ENCODE measurements at places on chromosomes 1 and 21.

GRCh38 chr1:72283307-72284083 lies 1.2 kb upstream of the NEGR1 start:
- peak; percentile 78 for DNase-seq

DNA sequence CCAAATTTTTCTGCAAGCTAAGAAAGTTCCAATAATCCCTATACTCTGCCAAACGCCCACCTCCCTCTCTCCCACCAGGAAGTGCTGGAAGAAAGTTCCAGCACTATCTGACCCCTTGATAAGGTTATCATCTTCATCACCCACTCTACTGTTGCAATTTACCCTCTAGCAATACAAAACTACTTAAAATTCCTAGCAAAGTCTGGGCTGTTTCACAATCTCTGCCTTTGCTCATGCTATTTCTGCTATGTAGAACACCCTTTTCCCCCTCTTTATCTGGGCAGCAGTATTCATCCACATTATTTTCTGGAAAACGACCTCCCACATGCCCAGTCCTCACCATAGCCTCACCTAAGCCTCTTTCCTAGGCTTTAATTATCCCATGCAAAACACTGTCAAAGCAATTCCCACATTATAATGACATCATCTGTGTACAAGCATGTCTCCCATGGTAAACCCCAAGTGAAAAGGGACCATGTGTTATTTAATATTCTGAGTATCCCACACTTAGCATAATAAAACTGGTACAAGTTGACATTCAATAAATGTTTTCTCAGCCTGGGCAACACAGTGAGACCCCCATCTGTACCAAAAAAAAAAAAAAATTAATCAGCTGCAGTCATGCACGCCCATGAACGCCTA lies 12.0 kb downstream of the F11R start:
- peak; percentile 39 for DNase-seq

DNA sequence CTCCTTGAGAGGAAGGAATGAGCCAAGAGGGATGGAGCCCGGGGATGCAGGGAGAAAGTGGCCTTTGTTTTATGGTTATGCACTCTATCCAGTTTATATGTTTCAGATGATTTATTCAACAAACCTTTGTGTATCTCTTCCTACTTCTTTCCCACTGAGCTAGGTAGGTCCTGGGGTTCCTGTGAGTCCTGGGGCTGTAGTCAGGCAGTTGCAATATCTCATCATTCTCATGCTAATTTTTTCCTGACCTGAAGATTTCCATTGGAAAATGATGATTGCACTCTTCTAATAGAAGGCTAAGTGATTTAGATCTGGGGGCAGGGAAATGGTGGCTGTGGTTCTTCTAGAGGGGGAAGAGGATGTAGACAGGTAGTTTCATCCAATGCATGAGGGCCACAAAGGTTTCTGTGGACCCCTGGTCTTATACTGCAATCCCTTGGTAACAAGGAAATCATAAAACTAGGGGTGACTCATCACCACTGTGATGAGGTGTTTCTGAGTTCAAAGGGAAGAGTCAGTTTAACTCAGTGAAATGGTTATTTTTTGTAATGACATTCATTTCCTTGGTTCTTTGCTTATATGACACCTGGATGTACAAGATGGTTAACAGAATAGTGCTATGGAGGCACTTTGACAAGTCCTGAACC lies 20.2 kb downstream of the B3GALT5 start:
- peak; percentile 64 for DNase-seq

GRCh38 chr1:195105773-195106172 lies 1502.5 kb downstream of the KCNT2 start:
- no peak for DNase-seq

DNA sequence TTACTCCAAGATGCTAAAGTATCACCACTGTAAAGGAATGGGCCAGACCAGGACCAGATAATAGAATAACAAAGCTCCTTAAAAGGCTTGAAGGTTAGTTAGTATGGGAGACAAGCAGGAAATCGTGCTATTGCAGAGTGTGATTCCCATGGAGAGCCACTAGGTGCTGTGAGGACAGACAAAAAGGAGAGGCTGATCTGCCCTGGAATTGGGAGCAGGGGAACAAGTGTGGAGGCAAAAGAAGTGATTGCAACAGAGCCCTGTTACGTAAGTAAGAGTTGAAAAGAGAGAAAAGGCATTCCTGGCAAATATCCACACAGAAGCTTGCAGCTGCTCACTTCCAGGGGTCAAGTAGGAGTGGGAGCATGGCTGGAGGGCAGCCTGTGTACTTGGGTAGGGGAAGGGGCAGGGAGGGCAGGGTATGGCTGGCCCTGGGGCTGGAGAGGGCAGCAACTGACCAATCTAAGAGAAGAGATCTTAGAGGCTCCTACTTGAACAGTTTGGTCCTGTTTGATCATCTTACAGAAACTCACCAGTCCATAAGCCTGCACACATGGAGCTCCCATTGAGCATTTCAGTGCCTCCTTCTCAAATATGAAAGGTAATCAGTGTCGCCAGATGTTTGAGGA lies 207.7 kb upstream of the GJB5 start:
- DNase-seq: no peak

DNA sequence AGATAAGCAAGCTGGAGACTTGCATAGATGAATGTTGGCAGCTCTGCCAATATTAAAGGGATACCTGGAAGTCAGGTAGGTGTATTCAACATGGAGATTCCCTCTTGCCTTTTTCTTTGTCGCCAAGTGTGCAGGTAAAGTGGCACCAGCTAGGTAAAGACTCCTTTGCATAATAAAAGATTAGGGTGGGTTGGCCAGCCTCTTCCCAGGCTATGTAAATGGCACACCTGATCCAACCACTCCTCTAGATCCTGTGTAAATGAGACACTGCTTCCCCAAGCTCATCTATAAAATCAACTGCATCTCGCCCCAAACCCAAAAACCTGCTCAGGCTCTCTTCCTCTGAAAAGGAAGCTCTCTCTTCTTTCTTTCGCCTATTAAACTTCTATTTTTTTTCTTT lies 100.8 kb upstream of the DSCAM start:
- no peak for DNase-seq

GRCh38 chr1:176701151-176701866 lies 238.3 kb downstream of the PAPPA2 start:
- DNase-seq: no peak

GRCh38 chr1:199357599-199357998 lies 669.9 kb upstream of the NR5A2 start:
- no peak for DNase-seq

DNA sequence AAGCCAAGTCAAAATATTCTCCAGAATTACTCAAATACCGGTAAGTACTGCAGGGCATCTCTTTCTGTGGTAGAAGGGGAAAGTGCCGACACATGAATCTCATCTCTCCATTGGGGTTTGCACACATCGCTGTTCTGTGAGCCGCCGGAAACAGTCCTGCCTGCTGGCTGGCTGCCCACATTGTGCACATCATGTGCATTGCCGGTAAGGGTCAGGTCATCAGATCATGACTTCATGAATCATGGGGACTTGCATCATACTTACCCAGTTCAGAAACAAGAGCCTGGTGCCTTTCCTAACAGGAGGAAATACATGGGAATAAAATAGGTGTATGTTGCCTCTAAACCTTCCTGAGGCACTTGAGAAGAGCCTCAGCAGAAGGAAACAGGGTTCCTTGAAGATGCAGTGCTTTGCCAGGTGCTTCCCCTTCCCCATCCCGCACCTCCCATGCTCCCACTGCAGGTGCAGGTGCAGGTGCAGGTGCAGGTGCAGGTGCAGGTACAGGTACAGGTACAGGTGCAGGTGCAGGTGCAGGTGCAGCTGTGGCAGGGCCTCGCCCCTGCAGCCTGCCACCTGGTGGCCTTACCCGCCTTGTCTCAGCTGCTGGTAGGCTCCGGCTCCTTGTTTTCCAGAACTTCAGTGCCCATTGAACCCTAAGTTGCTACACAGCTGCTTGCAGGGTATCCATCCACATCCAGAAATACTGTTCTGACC lies 26.5 kb downstream of the GPR137B start:
- DNase-seq: peak; percentile 32

DNA sequence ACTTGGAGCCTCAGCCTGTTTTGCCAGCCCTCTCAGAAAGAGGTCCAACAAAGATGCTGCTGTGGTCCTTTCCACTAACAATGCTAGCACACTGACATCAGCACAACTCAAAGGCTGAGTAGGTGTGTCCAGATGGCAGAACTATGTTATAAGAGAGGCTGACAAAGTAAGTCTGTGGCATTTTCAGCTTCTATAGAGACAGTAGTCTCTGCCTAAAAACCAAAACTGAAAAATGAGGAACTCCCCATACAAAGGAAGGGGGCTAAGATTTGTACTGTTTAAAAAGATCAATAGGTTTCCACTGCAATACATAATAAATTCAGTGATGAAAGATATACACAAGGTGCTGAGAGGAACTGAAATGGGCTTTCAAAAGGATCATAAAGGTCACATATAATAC lies 12.3 kb downstream of the ERO1B start:
- DNase-seq: no peak

GRCh38 chr1:19505693-19506457 lies 20.5 kb upstream of the CAPZB start:
- no peak for DNase-seq

- DNase-seq: no peak
Measured at GRCh38 chr1:229844675-229845074, 218.6 kb downstream of the URB2 start.

DNA sequence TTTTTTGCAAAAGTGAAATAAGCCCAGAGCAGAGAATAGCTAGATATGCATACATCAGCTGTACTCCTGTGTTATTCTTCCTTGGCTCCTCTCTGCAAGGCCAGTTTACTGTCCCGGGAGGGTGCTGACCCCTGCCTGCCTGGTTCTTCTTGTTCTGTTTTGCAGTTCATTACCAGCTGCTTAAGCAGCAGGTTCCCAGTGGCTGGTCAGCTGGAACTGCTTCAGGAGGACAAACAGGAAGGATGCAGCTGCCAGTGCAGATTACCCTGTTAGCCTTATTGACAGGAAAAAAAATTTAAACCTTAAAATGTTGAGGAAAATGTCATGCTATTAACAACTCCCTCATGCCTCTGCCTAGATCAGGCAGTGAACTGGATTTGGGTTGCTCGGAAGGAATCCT lies 16.0 kb upstream of the LRIG2 start:
- DNase-seq: no peak

DNA sequence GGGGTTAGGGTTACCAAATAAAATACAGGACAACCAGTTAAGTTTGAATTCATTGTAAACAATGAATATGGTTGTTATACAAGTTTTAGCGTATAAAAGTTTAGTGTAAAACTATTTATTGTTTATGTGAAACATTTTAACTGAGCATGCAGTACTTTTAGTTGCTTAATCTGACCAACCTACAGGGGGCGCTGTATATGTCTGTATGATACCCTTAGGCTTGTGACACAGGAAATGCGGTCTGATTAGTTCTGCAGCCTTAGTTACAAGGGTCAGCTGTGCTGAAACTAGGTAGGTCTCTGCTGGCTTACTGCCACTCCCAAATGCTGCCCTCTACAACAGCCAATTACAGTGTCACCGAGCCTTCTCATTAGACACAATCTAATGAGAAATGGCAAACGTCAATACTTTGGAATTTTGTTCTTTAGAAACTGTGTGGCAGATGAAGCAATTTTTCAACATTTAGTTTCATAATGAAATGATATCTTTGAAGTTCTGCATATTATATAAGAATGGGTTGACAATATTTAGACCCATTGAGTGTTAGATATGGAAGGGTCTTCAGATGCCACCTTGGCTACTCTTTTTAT lies 56.2 kb downstream of the NTNG1 start:
- peak; percentile 24 for DNase-seq

DNA sequence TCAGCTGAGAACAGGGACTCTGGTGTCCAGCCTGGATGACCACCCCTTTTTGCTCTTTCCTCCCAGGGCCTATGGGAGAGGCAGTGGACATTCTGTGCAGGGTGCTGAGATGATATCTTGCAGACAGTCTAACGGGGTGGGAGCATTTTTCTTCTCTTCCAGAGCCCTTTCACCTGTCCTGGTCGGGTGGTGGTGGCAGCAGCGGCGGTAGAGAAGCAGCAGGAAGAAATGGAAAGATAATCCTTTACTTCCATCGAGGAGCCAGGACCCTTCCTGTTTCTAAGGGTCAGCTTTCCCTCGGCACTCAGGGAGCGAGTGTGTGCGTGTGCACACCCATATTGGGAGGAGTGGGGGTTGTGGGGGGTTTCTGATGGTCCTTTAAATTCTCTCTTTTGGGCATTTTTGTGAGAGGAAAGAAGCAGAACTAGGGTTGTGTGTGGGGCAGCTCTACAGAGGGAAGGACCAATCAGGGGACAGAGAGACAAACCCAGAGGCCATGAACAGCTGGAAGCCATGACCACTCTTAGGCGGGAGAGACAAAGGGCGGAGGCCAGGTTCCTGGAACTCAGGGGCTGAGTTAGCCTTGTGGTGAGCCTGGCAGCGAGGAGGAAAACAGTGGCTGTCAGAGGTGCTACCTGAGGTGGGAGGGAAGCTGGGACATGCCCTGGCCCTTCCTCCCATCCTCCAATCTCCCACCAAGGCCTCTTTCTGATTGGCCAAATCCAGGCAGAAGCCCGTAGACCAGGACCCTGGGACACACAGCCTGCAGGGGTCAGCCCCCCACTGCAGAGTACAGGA lies 31.2 kb upstream of the CSF3R start:
- no peak for DNase-seq

GRCh38 chr1:20325844-20326420 lies 35.3 kb downstream of the VWA5B1 start:
- no peak for DNase-seq

GRCh38 chr1:99180343-99180808 lies 83.9 kb upstream of the PLPPR4 start:
- peak; percentile 74 for DNase-seq

GRCh38 chr1:202237052-202237451 lies 43.5 kb downstream of the LGR6 start:
- peak; percentile 50 for DNase-seq

DNA sequence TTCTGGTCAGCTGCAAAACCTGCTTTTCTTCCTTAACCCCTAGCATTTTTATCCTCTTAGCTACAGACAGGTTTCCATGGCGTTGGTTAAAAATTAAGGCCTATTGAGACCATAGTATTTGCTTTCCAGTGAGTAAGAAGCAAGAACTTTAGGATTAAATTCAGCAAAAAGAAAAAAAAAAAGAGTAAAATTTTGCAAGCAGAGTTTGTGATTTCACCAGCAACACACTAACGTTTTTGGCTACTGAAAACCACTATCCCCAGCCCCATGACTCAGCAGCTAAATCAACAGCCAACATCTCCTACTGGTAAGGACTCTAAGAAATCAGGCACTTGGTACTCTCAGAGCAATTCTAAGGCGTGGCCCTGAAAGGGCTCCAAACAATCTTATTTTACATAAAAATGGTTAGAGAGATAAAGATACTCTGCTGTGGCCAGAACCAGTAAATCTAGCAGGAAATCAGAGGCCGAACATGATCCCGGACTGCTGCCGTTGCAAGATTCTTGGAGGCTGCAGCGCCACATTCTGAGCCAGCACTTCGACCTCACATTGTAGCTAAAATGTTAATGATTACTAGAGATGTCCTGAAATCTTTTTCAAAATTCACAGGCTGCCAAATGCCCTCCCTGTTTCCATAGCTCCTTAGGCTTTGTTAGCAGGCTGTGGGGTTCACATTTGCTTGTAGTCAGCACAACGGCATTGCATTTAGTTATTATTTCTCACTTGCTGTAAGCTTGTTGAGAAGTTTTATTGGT lies 1.6 kb upstream of the ENO1 start:
- DNase-seq: peak; percentile 90

GRCh38 chr1:13604176-13604575 lies 20.5 kb downstream of the PDPN start:
- no peak for DNase-seq

GRCh38 chr1:221742555-221743415 lies 896 bp upstream of the DUSP10 start:
- peak; percentile 81 for DNase-seq

All from EL (cell line).